ENCODE measurements at places on chromosomes 16 and 17. TPM values are rescaled to one million over a fixed set of nuclear protein-coding genes. Genes with fewer than 3 reads are reported as not detected.
A peak's percentile ranks its signal among the peaks of the same experiment; 100 is the strongest.

Gene DBNDD1
- 0.18 TPM for total RNA-seq

DNA sequence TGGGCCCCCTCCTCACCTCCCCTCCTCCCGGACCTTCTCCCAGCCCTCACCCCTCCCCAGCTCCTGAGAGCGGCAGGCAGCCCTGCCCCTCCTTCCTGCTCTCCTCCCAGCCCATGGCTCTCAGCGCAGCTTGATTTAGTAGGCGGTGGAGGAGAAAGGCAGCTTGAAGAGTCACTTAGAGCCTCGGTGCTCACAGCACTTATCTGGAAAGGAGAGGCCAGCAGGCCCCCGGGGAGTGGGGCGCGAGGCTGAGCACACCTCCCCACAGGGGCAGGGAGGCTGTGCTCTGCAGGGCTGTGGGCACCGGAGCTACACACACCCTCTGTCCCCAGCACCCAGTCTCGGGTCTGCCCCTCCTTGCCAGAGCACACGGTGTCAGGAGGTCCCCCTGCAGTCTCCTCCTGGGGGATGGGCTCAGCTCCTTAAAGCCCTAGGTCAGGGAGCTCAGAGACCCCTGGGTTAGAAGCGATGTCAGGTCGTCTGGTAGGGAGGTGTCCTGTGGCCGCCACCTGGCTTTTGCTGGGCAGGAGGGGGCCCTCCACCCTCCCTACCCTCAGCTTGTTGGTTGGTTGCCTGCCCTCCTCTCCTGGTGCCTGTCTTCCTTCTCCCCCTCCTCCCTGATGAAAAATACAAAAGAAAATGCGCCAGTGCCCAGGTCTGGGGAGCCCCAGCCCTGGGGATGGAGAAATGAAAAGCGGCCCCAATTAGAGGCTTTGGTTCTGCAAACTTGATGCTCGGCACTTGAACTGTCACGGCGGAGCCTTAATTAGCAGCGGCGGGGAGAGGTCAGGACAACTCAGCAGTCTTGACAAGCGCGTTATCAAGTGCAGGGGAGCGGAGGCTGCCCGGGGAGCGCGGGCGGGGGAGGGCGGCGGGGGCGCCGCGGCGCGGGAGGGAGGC is 151.1 kb upstream of the GSE1 start:
- DNase-seq: no peak

Gene MSLN
- not detected for total RNA-seq

- peak overlapping the region; percentile 46 for H3K27ac ChIP-seq
- peak overlapping the region; percentile 32 for H3K4me3 ChIP-seq
- H3K4me1 ChIP-seq: peaks cover 82% of the 10 kb centered on the region
- DNase-seq: no peak
Observed at GRCh38 chr17:80704381-80704819, 159.8 kb downstream of the RPTOR start.

DNA sequence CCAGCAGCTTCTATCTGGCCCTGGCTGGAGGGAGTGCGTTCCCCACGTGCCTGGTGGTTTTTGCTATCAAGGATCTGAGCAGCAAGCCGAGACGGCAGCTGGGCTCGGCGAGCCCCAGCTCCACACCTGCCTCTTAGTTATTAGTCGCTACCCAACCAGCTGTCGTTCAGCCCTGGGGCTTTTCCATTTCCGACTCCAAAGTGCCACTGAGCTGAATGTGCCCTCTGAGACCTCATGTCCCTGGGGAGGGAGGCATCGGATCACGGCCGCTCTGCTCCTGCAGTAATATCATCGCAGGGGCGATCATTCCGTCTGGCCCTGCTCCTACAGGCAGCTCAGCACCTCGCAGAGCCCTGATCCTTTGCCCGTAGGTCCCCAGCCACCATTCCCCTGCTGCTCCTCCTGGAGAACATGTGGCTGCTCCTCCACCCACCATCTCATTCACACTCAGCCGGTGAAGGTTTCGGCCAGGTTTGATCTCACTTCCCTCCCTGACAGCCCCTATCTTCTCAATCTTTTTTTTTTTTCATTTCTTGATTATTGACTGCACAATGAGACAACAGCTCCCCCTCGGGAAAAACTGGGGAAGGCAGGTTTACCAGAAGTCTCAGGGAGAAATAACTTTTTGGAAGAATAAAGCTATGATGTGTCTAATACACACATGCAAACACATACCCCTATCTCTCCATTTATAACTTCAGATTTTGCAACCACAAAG is 86.7 kb downstream of the ZFHX3 start:
- DNase-seq: no peak
- H3K36me3 ChIP-seq: peaks cover 2% of the 10 kb centered on the region
- no peaks in the 10 kb centered on the region for H3K4me1 ChIP-seq
- no peak overlapping the region for H3K4me3 ChIP-seq
- peaks cover 6% of the 10 kb centered on the region for H3K27me3 ChIP-seq

- no peaks in the 10 kb centered on the region for H3K27me3 ChIP-seq
- H3K4me3 ChIP-seq: no peak overlapping the region
- no peaks in the 10 kb centered on the region for H3K36me3 ChIP-seq
- H3K27ac ChIP-seq: no peak overlapping the region
Observed at GRCh38 chr17:59503500-59503899, 61.9 kb upstream of the DHX40 start.

- H3K4me1 ChIP-seq: peaks cover 39% of the 10 kb centered on the region
- peak overlapping the region; percentile 96 for H3K4me3 ChIP-seq
- no peak for DNase-seq
- H3K27me3 ChIP-seq: no peaks in the 10 kb centered on the region
Observed at GRCh38 chr16:15644267-15644961, 1.5 kb upstream of the MARF1 start.

Gene ASPHD1
- total RNA-seq: 4.7 TPM

Gene RAPGEFL1
- 13.0 TPM for total RNA-seq

Gene LCAT
- 12.7 TPM for total RNA-seq

DNA sequence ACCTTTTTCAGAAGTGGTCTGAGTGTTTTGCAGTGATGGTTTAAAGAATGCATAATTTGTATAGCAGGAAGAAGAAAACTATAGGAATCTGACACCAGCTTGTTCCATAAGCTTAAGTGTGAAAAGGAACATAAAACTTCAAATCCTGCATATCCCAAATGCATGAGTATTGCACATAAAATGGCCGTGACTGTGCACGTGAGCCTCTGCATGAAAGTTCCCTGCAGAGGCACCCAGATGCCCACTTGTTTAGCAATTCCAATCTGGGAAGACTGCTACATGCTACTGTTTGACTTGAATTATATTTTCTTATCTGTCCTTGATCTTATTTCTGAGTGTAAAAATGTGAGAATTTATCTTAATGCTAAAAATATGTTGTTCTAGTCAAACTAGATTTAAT is 21.5 kb downstream of the MARCHF10 start:
- H3K4me1 ChIP-seq: no peaks in the 10 kb centered on the region
- H3K36me3 ChIP-seq: no peaks in the 10 kb centered on the region
- no peak overlapping the region for H3K4me3 ChIP-seq
- DNase-seq: no peak
- no peak overlapping the region for H3K27ac ChIP-seq
- peaks cover 10% of the 10 kb centered on the region for H3K27me3 ChIP-seq

Gene NUPR1
- total RNA-seq: not detected

DNA sequence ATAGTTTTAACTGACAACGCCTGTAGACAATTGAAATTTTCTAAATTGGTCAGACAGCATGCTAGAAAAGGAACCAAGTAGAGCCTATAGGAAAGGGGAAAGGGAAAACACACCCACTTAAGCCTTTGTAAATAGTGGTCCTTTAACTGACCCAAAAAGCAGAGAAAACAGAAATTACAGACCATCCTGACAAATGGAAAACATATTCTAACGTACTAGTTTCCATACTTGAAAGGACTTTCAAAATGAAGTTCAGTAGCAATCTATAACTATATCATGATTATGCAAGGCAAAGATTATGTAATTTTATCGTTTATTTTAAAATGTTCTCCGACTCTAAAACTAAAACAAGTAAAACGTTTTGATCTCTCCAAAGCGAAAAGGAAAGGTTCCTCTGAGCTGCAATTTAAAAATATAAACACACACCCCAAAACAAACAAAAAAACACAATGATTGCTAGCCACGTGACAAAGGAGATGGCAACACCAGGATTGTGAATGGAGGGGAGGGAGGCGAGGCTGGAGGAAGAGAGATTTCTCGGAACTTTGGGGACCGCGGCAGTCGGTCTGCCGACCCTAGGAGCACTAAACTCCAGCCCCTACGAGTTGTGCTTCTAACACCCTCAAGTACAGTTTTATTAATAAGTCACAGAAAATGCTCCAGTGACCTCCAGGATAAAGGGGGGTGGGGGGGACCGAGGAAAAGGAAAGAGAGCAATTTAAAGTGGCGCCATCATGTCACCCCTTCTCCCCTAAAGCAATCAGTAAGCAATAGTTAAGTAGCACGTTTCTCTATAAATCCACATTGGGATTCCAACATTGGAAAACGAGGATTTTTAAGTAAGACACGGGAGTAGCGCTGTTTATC is 1.7 kb downstream of the KANSL1 start:
- no peaks in the 10 kb centered on the region for H3K27me3 ChIP-seq
- H3K36me3 ChIP-seq: peaks cover 8% of the 10 kb centered on the region
- H3K4me3 ChIP-seq: peak overlapping the region; percentile 86
- H3K4me1 ChIP-seq: peaks cover 72% of the 10 kb centered on the region
- peak overlapping the region; percentile 99 for H3K27ac ChIP-seq

- no peak for DNase-seq
- H3K4me3 ChIP-seq: peak overlapping the region; percentile 95
- H3K36me3 ChIP-seq: peaks cover 34% of the 10 kb centered on the region
- H3K27ac ChIP-seq: peak overlapping the region; percentile 98
- H3K4me1 ChIP-seq: peaks cover 82% of the 10 kb centered on the region
Observed at GRCh38 chr17:77456951-77457548, 316.3 kb downstream of the SEC14L1 start.

- no peak for DNase-seq
- no peaks in the 10 kb centered on the region for H3K4me1 ChIP-seq
- no peaks in the 10 kb centered on the region for H3K36me3 ChIP-seq
- no peaks in the 10 kb centered on the region for H3K27me3 ChIP-seq
- no peak overlapping the region for H3K4me3 ChIP-seq
- no peak overlapping the region for H3K27ac ChIP-seq
Observed at GRCh38 chr16:65817066-65817465, 549.4 kb upstream of the CDH5 start.

- H3K4me1 ChIP-seq: peaks cover 12% of the 10 kb centered on the region
- peaks cover 23% of the 10 kb centered on the region for H3K36me3 ChIP-seq
- DNase-seq: no peak
- peak overlapping the region; percentile 34 for H3K27ac ChIP-seq
- no peak overlapping the region for H3K4me3 ChIP-seq
Observed at GRCh38 chr16:74874912-74875546, 100.4 kb upstream of the FA2H start.

DNA sequence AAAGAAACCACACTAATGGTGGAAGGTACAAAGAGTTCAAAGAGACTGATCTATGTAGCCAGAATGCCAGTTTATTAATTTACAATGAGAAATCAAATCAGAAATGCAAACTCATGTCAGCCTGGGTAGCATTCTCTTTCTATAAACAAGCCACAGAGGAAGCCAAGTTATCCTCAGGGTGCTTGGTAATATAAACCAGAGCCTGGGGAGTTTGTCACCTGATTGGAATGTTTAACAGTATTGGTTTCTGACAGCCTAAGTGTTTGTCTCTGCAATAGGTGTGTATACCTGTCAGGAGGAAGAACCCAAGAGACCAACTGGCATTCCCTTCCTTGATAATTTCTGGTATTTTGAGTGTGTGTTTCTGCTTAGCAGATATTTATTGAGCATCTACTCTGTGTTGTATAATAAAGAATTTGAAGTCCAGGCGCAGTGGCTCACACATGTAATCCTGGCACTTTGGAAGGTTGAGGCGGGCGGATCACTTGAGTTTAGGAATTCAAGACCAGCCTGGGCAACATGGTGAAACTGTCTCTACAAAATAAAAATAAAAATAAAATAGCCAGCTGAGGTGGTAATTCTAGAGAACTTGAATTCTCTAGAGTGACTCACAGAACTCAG is 3.1 kb upstream of the C17orf58 start:
- no peak for DNase-seq
- peaks cover 23% of the 10 kb centered on the region for H3K4me1 ChIP-seq
- peaks cover 29% of the 10 kb centered on the region for H3K27me3 ChIP-seq

Gene MAFG
- 33.8 TPM for total RNA-seq

DNA sequence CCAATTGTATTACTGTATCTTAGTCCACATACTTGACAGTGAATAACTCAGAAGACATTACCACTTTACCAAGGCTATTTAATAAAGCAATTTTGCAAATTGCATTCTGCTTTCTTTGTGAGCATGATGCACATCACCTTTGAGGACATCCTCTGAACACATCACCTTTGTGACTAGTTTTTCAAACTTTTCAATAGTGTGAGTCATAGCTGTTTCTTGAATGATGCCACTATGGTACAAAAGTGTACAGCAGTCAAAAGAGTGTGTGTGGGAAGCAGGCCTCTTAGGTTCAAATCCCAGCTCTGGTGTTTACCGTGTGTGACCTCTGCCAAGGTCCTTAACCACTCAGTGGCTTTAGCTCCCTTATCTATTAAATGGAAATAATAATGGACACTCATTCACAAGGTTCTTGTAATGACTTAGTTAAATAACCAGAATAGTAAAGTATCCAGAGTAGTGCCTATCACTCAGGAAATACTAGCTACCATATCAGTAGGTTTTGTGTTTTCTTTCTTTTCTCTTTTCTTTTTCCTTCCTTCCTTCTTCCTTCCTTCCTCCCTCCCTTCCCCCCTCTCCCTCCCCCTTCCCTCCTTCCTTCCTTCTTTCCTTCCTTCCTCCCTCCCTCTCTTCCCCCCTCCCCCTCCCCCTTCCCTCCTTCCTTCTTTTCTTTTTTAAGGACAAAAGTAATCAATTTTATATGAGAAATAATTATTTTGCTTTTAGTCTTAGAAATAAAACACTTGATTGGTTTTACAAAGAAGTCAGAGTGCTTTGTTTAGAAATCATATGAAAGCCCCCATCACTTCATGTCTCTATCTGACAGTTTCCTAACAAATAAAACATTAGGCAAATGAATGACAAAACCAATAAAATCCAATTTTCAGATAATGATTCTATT is 178.9 kb downstream of the MYO1D start:
- H3K36me3 ChIP-seq: no peaks in the 10 kb centered on the region
- H3K4me3 ChIP-seq: no peak overlapping the region
- no peak overlapping the region for H3K27ac ChIP-seq
- H3K27me3 ChIP-seq: peaks cover 4% of the 10 kb centered on the region
- no peak for DNase-seq

Gene CANT1
- 54.7 TPM for total RNA-seq

GRCh38 chr17:51152766-51153209 is 571 bp upstream of the NME1 start:
- no peak overlapping the region for H3K4me3 ChIP-seq
- H3K36me3 ChIP-seq: peaks cover 19% of the 10 kb centered on the region
- peaks cover 23% of the 10 kb centered on the region for H3K4me1 ChIP-seq
- H3K27ac ChIP-seq: no peak overlapping the region
- no peak for DNase-seq

DNA sequence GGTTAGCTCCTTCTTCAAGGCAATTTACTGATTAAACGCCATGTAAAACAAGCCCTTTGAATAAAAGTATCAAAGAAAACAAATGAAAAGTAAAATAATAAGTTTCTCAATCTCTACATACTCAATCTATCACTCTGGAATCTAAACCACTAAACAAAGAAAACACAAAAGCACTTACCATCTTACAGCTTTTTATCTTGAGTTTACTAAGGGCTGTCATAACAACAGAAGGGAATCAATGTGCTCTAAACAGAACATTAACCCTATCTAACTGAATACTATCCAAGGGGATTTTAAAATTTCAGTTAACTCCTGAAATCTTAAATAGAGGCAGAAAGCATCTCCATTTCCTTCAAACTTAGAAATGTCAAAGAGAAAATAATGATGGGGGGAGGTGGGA is 3.4 kb downstream of the SKA2 start:
- H3K4me1 ChIP-seq: peaks cover 48% of the 10 kb centered on the region
- peaks cover 11% of the 10 kb centered on the region for H3K36me3 ChIP-seq
- H3K27me3 ChIP-seq: no peaks in the 10 kb centered on the region
- no peak for DNase-seq

Gene SLC13A5
- not detected for total RNA-seq
